ENCODE measurements at places on chromosomes 5 and 9. TPM values are rescaled to one million over a fixed set of nuclear protein-coding genes. Genes with fewer than 3 reads are reported as not detected.

FOXD4L3 gene
- not detected for total RNA-seq

ADGRV1 gene
- total RNA-seq: 0.12 TPM

ZFP2 gene
- 0.75 TPM for total RNA-seq

PCDHB3 gene
- not detected for total RNA-seq

SLC36A2 gene
- total RNA-seq: not detected

FBP2 gene
- not detected for total RNA-seq

WDR38 gene
- total RNA-seq: not detected
